Heart right ventricle (tissue), 16 donors: ENCODE measurements at places on chromosomes 3 and 15. TPM values are rescaled to one million over a fixed set of nuclear protein-coding genes. Genes with fewer than 3 reads are reported as not detected.

DNA sequence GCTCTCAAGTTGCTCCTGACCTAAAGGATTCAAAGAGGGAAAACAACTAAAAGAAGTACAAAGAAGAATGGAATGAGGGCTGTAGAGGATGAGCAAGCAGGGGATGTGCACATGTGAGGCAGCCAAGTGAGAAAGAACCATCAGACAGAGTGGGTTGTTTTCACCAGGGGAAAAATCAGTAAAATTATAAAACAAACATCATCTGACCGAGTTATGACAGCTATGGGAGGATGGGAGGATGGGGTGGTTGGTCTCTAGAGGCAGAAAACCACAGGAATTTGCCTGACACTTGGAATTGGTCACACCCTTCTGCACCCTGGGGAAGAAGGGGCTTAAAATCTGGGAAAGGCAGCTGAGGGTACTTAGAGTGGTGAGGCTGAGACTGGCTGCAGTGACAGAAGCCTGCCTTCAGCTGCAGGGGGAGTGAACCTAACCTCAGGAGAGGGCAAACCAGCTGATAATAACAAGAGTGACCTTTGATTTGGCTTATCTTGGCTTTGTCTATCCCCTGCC lies 10.1 kb downstream of the ARHGAP31 start:
- DNase-seq = no peak

- no peak for DNase-seq
Measured at GRCh38 chr3:148254402-148254801, 443.3 kb upstream of the AGTR1 start.

- DNase-seq = no peak
Measured at GRCh38 chr3:120506076-120506827, 55.5 kb upstream of the FSTL1 start.

DNA sequence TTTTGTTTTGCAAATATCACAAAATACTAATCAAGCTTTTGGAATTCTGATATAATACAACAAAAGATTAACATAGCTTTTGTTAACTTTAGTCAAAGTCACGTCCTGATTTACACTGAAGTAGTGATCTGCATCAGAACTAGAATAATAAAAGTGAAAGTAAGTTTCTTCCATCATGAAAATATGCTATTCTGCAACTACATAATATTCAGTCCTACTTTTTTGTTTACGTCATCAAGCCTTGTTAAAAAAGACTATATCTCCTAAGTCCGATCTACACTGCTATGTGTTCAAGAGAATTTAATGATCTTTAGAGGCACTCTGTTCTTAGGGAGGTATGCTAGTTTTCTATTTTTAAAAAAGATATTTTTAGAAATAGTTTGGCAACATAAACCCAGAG lies 330.1 kb downstream of the ARPP21 start:
- DNase-seq = no peak

DNA sequence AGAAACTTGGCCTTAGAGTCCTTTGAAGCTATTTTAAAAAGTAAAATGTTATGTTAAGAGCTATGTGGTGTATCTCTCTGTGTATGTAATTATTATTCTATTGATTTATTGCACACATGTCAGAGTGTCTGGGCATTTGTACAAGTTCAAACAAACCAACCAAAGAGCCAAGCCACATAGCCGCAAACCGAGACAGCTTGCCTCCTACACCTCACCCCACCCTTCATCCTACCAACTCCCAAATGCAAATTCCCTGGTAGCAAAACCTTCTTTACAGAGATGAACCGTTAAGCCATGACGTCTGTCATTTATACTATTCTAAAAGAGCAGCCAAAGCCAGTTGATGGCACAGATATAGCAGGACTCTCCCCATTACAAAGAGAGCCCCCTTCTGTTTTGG lies 332.3 kb downstream of the ERC2 start:
- DNase-seq = no peak

DNA sequence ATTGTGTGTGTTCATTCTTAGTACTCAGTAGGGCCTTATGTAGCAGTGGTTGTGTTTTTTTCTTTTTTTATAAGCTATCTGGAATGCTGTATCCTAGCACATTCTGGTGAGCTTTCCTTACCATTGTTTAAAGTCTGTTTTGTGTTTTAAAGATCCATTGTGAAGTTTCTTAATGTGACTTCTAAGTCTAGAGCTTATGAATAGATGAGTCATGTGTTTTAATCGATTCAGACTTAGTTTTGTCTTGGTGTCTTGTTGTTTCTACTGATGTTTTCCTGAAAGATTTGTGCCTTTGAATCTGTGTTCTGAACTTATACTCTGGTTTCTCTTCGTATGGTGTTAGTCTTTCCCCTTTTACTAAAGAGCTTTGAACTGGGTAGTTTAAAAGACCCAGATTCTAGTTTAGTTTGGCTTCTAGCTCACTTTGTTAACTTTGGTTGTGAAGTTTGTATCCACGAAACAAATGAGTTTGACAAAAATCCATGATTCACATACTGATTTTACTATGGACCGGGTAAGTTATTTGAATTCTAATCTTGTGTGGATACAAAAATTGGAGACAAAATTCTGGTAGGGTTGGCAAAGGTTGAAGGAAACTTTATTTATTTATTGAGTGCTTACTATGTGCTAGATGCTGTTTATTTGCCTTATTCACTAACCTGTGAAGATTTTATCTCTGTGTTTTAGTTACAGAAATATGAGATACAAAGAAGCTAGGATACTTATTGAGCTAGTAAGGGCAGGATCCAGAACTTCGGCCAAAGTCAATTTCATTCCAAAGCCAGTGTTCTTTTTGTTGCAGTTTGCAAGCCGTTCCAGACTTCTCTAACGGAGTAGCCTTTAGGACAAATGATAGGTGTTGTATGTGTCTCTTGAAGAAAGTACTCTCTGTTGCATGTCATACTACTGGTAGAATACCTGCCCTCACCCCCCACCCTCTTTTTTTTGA lies 24.8 kb downstream of the AKAP13 start:
- DNase-seq = no peak

DNA sequence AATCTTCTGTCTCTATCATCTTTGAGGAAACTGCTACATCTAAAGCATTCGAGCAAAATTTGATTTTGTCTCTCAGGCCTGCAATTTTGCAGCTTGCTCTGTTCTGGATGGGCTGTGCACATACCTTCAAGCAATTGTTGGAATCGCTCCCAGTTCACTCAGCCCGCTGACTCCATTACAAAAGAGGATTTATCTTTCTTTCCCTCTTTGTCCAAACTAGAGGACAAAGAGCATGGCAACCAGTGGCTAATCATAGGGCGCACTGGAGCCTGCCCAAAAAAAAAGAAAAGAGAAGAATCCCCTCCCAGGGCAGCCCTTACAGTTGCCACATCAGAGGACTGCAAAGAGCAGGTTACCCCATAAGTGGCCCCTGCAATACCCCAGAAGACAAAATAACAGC lies 49.0 kb upstream of the DUT start:
- DNase-seq = no peak

GRCh38 chr15:63476229-63476632 lies 28.2 kb upstream of the USP3 start:
- DNase-seq = no peak

The ALDH1A2 gene
- total RNA-seq = 16.0 TPM

The GUCA1C gene
- total RNA-seq = 6.8 TPM
